ENCODE measurements at places on chromosomes 13 and 19. TPM values are rescaled to one million over a fixed set of nuclear protein-coding genes. Genes with fewer than 3 reads are reported as not detected.

GRCh38 chr13:93225610-93226009 lies 997 bp upstream of the GPC6 start:
- DNase-seq, result no peak

DNA sequence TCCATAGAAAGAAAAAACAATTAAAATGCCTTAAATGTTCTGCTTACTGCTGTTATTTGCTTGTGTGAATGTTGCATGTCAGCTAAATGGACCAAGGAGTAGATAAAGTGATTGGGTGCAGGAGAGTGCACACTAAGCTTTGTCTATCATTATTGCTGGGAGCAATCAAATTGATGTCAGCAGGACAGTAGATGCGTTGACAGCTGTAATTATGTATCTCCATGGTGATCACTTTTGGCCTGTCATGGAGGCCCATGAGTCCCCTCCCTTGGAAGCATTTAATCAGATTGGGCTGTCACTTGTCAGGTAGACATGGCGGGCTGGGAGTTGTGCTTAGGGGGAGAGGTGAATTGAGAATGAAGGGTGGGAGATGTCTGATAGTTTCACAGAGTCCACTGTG lies 215.3 kb downstream of the PCCA start:
- DNase-seq, result no peak

- no peak for DNase-seq
Measured at GRCh38 chr13:40619479-40619814, 47.0 kb downstream of the FOXO1 start.

DNA sequence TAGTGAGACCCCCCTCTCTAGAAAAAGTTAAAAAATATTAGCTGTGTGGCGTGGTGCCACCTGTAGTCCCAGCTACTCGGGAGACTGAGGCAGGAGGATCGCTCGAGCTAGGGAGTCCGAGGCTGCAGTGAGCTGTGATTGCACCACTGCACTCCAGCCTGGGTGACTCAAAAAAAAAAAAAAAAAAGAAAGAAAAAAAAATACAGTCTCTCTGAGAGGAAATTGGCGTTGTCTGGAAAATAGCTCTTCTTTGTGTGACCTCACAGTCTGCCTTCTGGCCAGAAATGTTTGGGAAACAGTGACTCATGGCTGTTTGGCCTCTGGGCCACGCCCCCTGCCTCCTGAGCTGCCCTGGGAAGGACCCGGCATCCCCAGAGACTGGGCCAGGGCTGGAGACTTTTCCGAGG lies 10.7 kb downstream of the MARCHF2 start:
- DNase-seq, result no peak

- DNase-seq, result no peak
Measured at GRCh38 chr13:111911754-111912452, 155.0 kb upstream of the SOX1 start.

DNA sequence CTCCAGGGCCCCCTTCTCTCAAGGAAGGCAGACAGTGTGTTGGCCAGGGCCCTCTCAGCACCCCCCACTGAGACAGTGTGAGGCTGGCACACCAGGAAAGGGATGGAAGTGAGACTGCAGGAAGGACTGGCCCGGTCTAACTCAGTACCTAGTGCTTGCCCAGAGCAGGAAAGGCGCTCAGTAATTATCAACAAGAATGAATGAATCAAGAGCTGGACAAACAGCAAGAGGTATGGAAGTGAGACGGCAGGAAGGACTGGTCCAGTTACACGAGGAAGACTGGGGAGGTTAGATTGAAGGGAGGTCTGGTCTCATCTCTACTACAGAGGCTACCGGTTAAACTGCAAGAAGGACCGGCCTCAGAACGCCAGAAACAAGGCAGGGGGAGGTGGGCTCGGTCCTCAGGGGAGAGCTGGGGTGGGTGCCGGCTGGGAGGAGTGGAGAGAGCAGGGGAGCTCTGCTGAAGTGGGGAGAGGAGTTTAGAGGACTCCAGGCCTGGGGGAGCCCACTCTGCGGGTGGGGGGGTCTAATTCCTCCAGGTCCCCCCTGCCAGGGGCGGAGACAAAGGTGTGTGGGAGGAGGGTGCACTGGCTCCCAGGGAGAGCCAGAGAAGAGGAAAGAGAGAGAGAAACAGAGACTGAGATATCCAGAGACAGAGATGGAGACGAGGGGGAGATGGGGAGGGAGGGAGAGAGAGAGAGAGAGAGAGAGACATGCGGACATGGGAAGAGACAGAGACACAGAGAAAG lies 1.1 kb downstream of the SLC8A2 start:
- no peak for DNase-seq

DNA sequence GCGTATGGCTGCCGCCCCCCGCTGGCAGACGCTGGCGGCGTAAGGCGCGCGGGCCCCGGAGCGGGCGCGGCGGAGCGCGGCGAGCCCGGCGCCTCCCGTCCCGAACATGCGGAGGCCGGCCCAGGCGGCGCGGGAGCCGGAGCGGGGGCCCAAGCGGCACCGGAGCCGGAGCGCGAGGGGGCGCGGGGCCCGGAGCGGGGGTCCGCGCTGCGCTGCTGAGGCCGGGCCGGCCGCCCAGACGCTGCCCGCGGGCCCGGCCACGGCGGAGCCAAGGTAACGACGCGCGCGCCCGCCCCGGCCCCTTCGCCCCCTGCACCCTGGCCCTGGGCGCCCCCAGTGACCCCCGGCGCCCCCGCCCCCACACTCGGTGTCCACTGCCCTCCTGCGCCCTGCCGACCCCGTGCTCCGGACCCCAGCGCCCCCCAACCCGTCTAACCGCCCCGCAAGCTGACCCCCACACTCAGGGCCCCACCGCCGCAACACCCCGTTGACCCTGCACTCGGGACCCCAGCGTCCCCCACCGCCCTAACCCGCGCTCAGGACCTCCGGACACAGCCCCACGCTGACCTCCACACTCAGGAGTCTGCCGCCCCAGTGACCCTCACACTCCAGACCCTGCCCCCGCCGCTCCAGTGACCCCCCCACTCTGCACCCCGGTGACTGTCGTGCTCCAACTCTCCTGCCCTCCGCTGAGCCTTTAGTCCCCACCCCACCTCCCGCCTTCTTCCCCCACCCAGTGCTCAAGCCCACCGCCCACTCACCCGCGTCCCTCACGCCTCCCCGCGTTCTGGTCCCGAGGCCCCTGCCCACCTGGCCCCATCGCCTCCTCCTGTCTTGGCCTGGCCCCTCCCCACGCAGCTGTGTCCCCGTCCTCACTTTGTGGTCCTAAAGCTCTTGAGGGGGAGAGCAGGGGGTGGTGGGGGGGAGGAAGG lies at the start of gene CSNK1G2:
CSNK1G2 (plus strand) TSS at position 27 of the 932 bp plus-strand sequence. CDS start 28,601 bp downstream, outside the sequence.
- no peak for DNase-seq

GRCh38 chr19:36246006-36246481 lies 31.1 kb downstream of the ZNF146 start:
- DNase-seq, result no peak

- no peak for DNase-seq
Measured at GRCh38 chr19:13989487-13989886, 16.6 kb downstream of the RFX1 start.

DNA sequence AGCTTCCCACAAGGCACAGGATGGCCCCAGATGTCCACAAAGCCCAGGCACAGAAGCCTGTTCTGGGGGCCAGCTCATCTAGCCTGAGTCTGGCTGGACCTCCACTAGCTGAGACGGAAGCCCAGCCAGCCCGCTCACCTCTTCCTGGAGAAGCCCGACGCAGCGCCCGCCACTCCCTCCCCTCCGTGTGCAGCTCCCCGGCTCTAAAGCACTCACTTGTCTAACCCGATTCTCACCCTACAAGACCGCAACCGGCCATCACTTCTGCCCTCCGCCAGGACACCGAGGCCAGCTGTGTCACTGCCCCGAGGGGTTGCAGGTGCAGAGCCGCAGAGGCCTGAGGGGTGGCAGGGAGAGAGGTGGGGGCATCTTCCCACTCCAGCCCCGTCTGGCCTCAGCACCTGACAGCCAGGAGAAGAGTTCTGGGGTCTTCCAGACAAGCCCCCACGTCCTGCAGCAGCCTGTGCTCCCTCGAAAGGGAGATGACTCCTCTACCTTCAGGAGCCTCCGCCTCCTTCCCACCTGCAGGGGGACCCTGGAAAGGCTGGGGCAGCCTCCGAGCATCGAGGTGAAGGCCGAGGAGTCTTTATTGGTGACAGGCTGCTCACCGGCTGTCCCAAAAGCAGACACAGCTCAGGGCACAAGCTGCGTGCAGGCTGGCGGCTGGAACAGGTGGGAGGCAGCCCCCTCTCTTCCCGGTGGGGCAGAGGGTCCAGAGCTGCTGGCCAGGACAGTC lies 5.9 kb upstream of the DIRAS1 start:
- DNase-seq, result no peak

DNA sequence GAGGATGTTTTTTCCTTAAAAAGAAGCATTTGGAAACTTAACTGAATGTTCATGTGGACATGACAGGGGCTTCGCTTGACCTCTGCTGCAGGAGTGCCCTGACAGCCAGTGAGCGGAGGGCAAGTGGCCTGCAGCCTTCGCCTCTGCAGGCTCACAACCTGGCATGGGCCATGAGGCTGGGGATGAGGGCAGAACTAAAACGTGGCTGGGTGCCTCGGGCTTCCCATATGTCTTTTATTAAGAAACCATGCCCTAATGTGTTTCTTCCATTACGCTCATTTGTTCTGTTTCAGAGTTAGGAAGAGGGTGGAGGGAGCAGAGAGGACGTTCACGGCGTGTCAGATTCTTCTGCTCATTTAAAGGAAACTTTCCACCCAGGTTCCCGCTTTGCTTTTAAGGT lies 2.9 kb downstream of the ARHGEF7 start:
- no peak for DNase-seq

DNA sequence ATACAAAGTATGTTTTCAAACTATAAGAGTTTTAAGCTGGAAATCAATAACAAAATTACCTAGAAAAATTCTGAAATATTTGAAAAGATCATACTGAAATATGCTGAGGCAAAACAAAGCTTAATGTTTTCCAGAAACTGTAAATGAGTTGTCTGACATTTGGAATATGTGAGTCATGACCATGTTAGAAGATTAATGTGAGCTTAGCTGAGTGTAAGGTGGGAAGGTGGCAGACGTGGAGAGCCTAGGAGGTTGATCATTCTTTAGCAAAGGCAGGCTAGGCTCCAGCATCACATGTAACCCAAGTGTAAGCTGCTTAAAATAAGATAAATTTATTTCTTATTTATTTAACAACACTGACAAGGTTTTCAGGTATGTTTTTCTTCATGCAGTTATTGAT lies 2086.1 kb upstream of the PCDH20 start:
- DNase-seq, result no peak

DNA sequence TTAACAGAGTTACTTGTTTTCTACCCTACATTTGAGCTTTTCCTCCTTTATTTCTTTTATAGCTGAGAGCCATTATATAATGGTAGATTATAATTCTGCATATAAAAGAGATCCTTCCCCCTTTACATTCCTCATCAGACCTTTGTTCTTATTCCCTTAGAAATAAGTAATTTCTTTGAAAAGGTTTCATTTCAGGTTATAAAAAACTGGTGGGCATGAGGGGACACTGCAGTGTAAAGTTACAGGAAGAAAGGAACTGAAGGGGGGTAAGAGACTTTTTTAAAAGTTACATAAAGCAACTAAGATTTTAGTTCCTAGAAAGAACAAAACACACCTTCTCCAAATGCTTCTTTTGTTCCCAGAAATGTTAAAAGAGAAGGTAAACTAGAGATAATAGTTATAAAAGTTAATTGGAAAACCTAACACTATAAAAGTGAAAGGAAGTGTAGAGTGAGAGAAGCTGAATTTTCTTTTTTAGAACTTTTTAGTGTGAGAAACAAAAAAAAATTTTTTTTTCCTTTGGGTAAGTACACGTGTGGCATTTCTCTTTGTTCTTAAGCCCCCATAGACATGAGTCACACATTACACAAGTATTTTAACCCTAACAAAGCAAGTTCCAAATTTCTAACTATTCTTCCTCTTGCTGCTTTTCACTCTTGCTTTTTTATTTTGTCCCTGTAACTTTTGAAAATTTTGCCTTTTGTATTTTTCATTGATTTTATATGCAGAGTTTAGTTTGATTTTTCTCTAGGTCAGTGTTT lies 106.4 kb upstream of the MLNR start:
- no peak for DNase-seq

GRCh38 chr13:20439261-20439660 lies 86.4 kb downstream of the CRYL1 start:
- DNase-seq, result no peak

- no peak for DNase-seq
Measured at GRCh38 chr13:66665991-66666390, 564.1 kb downstream of the PCDH9 start.

DNA sequence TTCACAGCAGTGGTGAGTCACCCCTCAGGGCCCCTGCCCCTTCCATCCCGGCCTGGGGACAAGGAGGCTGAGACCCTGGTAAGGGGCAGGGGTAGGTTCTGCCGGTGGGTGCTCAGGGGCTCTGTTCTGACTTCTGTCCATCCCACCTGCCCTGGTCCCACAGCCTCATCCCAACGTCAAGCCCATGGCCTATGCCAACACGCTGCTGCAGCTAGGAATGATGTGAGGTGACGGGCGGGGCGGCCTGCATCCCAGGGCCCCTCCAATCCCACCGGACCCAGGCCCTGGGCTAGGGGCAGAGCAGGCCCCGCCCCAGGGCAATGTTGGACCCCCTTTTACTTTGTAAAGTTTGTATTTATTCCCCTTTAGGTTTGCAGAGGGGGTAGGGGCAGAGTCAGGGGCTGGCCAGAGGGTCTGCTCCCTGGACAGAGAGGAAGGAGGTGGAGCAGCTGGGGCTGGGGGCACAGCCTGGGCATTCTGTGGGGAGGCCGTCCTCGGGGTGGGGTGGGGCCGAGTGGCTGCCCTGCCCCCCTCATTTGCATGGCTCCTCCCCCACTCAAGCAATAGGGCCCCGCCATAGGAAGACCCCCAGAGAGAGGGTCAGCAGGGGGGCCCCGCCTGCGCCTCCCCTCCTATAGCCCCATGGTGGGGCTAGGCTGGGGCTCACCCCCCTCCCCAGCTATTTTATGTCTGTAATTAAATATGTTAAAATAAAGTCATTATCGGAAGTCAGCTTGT lies 23.1 kb downstream of the CCDC8 start:
- DNase-seq, result no peak

- DNase-seq, result peak; percentile 98
Measured at GRCh38 chr19:55301459-55302317, 17.9 kb downstream of the BRSK1 start.

- DNase-seq, result no peak
Measured at GRCh38 chr13:39509616-39510315, 93.2 kb downstream of the LHFPL6 start.

DNA sequence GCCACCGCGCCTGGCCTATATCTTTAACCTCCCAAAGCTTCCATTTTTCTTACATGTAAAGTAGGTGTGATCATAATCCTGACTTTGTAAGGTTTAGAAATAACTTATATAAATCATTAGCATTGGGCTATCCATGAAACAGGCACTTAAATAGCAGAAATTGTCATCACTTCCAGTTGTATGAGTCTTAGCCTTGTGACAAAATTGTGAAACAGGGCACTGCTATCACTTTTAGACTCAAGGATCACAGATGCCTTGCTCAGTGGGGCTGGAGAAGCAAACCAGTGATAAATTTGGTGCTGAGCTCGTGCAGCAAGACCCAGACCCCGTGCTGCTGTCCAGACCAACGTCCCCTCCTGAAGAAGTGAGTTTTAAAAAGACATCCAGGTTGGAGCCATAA lies 209.7 kb downstream of the KATNAL1 start:
- DNase-seq, result no peak

- peak; percentile 43 for DNase-seq
Measured at GRCh38 chr19:40717325-40717879, 490 bp downstream of the ITPKC start.

Gene LGALS14
- not detected for total RNA-seq

Gene SYT5
- not detected for total RNA-seq

Gene IZUMO2
- not detected for total RNA-seq

Gene LHB
- not detected for total RNA-seq

Gene RNF113B
- total RNA-seq, result not detected

Gene KRI1
- 85.4 TPM for total RNA-seq

Gene EPSTI1
- 84.9 TPM for total RNA-seq

Gene EFNA2
- total RNA-seq, result not detected

Gene PRSS57
- total RNA-seq, result not detected

Data from activated naive CD8-positive, alpha-beta T cell treated with anti-CD3 and anti-CD28 coated beads, Interleukin-2, amount 10 ng/mL, durations not matched to agents 7 days and 5 days (primary cell).